ENCODE measurements at places on chromosomes 11 and 22.

GRCh38 chr11:128790196-128790595 is 76.9 kb downstream of the KCNJ1 start:
- DNase-seq = no peak

DNA sequence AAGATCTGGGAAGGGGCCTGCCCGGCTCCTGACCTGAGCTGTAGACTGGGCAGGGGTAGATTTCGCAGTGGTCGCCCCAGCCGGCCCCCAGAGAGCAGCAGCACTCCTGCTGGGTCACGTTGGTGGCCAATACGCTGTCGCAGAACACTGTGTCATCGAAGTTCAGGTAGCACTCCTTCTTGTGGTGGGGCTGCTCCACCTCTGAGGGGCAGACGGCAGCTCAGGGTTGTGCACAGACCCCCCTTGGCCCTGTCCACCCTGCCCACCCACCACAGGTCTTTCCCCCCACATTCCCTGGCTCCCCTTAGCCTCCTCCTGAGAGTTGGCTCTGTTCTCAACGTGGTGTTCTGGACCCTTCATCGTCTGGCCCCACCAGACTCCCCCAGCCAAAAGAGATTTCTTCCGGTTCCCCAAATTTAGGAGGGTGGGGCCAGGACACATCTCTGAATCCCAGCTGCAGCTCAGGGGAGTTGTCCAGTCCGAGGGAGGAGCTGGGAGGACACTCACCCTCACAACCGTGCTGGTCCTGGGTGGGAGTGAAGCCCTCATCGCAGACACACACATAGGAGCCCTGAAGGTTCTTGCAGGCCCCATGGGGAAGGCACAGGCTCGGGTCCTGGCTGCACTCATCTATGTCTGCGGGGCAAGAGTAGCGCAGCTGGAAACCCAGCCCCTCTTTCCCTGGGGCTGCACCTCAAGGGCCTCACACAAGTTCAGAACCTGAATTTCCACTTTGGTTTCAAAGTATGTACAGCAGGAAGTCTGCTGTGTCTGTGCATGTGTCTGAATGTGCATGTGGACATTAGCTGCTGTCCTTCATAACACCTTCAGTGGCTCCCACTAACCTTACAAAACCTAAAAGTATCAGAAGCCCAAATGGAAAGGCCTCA is 16.5 kb downstream of the SCYL1 start:
- no peak for DNase-seq

- no peak for DNase-seq
Measured at GRCh38 chr22:20528405-20528978, 21.1 kb downstream of the MED15 start.

- no peak for DNase-seq
Measured at GRCh38 chr11:71223081-71223405, 29.3 kb downstream of the SHANK2 start.

- no peak for DNase-seq
Measured at GRCh38 chr11:73961321-73961720, 10.5 kb downstream of the DNAJB13 start.

DNA sequence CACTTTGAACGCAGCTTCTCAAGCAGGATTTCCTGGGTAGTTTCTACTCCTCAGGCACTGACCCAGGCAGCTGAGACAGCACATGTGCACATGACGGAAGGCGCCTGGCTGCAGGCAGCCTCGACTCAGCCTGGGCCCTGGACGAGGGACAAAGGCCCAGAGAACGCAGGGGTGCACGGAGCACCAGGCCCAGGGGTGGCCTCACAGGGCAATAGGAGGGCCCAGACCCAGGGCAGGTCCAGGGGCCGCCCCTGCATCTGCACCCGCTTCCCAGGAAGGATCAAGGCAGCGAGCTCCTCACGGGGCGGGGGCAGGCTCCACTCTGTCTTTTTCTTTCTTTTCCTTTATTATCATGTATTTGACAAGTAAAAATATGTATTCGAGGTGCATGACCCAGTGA is 208.4 kb downstream of the BRD1 start:
- no peak for DNase-seq

DNA sequence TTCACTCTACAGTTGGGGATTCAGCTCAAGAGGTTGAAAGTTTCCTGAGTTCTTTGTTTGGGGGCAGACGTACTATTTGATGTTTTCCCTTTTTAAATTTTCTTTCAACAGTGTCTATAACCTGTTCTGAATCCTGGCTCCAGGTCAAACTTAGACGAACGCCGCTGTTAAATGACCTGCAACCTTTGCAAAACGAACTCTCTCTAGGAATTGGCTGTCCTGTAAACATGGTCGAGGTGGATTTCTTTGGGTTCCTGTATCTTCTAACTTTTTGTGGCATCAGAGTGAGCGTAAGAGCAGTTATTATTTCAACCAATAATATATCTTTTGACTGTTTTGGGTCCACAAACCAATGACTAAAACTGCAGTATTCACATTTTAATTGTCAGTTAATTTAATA is 1.6 kb downstream of the OOSP4A start:
- no peak for DNase-seq

DNA sequence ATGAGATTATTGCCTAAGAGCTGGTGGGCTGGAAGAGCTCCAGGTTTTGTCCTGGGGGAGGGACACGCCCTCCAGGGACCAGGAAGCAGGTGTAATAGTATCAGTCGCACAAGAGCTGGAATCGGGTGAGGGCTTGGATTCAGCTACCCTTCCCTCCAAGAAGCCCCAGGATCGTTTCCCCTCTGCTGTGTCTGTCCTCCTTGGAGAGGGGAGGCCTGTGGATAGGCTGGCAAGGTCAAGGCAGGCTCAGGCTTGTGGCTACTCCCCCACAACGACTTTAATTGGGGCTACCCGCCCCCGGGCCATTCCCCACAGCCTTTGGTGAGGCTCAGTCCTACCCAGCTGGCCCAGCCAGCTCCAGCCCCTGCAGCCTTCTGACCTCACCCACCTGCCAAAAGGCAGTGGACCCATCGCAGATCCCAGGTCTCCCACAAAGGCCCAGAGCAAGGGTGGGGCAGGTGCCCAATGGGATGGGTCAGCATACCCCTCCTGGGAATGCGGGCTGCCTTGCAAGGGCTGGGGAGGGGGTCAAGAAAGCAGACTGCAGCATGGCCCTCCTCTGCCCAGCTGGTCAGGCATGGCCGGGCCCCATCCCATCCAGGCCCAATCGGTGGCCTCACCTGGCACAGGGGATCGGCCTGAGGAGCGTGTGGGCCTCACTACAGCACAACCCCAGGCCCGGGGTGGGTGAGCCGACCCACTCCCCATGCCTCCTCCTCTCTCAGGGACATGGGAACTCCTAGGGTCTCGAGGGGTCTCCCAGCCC is 1.0 kb downstream of the CTSD start:
- DNase-seq = no peak

GRCh38 chr11:78415338-78415737 is 2.3 kb downstream of the GAB2 start:
- DNase-seq = no peak

- DNase-seq = no peak
Measured at GRCh38 chr11:38305682-38306081, 1707.6 kb upstream of the RAG2 start.

GRCh38 chr22:38951734-38952133 is 5.7 kb upstream of the APOBEC3A start:
- DNase-seq = no peak

DNA sequence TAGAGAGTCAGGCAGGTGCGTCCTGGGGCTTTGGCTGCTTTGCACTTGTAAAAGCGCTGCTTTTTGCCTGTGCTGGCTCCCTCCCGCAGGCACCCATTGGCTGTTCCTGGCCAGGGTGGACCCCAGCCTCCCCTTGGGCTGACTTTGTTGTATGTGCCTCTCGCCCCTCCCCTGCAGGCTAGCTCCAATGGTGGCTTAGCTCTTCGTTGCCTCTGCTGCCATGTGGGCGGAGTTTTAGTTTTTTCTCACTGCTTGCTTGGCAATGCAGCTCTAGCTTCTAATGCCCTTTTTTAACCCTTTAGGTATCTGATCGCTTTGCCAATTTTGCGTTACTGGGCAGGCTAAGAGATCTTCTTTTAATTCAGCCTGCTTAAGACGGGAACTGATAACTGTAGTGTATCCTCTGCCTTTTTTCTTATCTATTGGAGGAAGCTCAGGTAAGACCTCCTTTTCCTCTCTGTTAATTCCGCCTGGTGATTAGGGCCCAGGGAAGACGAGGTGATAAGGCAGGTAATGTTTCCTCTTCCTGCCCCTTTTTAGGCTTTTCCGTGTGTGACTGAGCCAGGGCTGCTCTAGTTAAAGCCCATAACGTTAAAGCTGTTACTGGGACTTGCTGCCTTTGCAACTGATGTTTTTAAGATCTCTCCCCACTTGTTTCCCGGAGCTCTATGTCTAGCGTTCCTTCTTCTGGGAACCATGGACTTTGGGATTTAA is 11.7 kb upstream of the GLYATL1 start:
- DNase-seq = no peak

DNA sequence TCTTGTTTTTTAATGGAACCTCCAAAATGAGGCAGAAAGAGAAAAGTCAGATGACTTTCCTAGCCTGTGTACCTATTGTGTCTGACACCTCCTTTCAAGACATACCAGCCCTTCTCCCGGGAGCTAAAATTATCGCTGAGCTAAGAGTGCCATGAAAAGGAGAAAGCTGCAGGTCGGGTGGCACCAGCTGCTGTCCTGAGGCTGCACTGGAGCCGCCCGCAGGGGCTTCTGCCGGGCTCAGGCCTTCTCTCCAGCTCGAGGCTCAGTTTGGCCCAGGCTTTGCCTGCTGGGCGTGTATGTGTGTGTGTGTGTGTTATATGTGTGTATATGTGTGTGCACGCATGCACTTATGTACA is 27.7 kb upstream of the RAB1B start:
- DNase-seq = no peak

GRCh38 chr11:87425943-87426342 is 388.2 kb downstream of the TMEM135 start:
- no peak for DNase-seq

GRCh38 chr11:73291781-73292524 is 16.1 kb upstream of the ARHGEF17 start:
- DNase-seq = no peak

DNA sequence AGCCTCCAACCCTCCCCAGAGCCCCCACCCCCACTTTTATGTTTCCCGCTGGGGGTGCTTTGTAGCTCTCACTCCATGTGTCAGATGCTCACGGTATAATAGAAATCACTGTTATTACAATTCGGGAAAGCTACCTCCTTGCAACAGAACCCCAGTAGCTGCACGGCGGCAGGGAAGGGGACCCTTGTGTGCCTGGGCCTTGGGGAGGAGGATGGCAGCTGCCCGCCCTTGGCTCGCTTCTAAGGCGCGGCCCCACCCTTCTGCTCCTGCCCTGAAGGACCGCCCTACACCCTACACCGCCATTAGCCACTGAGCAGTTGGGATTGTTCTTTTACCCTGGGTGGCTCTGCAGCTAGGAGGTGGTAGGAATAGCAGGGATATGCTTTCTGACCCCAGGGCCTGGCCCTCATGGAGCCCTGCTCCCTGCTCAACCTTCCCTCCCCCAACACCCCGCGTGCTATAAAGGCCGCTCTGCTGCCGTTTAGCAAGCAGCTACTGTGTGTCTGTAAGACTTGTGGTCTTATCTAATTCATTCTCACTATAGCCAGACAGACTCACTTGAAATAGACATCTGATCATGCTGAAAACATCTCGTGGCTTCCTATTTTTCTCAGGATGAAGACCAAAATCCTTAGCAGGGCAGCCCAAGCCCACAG is 219.7 kb downstream of the CEP164 start:
- DNase-seq = no peak

GRCh38 chr11:65489706-65490320 is 9.0 kb upstream of the MALAT1 start:
- no peak for DNase-seq

DNA sequence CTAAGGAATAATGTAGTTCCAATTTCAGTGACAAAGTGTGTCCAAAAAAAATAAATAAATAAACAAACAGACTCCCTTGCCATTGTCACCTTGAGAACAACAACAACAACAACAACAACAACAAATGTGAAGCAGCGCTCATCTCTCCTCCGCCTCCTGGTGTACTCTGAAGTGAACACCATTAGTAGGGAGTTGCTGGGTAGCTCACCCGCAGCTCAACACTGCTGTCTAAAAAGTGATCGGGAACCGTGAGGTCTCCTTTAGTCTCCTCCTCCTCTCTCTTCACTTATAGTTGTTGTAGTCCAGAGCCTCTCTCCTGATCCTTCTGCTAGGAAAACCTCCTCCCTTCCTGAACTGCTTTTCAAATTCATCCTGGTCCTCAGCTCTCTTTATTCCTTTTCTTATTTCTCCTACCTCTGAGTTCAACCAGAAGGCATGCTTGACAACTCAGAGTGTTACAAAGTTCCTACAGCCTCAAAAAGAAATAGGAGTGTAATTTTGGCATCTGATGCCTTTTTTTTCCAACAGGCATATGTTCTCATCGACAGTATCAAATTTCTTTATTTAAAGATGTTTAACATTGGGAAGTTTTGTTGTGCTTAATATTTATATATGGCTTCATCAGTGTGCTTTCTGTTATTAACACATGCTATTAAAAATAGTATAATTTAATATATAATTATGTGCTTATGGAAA is 215.1 kb downstream of the PGR start:
- no peak for DNase-seq

DNA sequence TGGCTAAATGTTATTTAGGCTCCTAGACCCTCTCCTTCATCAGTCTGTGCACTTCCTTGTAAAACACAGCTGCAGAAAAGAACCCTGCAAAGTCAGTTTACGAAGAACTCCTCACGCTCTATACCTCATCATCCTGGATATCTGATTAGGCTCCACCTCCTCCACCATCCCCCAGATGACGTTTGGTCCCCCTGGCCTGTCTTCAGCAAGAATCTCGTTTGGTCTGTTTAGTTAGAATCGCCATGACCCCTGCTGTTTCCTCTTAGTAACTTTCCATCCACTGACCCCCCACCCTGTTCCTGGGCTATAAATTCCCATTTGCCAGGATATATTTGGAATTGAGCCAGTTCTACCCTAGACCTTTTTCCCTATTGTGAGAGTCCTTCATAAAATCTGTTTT is 214.1 kb downstream of the OPCML start:
- DNase-seq = no peak

DNA sequence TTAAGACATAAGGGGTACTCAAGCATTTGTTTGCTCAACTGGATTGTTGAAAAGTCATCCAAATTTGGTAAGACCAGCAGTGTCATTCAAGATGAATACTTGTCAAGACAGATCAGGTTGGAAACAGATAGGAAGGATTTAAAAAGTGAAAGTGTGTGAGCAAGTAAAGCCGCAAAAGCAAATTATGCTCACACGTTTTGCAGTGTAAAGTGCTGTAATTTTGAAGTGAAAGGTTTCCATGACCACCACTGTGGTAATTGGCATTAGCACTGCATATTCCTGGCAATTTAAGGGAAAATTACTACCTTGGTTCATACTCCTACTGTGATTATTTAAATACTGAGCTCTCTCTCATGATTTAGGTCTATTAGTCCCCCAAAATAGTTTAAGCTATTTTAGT is 704.1 kb upstream of the CCDC179 start:
- DNase-seq = no peak

- no peak for DNase-seq
Measured at GRCh38 chr11:119941636-119942411, 196.1 kb downstream of the TRIM29 start.

- DNase-seq = no peak
Measured at GRCh38 chr22:28742562-28742962, 723 bp downstream of the HSCB start.

DNA sequence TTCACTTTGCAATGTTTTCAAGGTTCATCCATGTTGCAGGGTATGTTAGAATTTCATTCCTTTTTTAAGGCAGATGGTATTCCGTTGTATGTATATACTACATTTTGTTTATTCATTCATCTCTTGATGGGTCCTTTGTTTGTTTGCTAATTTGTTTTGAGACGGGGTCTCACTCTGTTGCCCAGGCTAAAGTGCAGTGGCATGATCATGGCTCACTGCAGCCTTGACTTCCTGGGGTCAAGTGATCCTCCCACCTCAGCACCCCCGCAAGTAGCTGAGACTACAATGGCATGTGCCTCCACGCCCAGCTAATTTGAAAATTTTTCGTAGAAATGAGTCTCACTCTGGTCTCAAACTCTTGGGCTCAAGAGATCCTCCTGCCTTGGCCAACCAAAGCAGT is 6.2 kb downstream of the UVRAG start:
- DNase-seq = no peak
